IMR-90 (cell line): ENCODE measurements at places on chromosomes 16 and 17. TPM values are rescaled to one million over a fixed set of nuclear protein-coding genes. Genes with fewer than 3 reads are reported as not detected.

GRCh38 chr17:8997994-8998628, 23.2 kb upstream of the NTN1 start:
- peak; percentile 27 for DNase-seq

The CA4 gene
- not detected in 2 replicates for total RNA-seq

The OR3A1 gene
- not detected in 2 replicates for total RNA-seq

The SKAP1 gene
- not detected in 2 replicates for total RNA-seq

DNA sequence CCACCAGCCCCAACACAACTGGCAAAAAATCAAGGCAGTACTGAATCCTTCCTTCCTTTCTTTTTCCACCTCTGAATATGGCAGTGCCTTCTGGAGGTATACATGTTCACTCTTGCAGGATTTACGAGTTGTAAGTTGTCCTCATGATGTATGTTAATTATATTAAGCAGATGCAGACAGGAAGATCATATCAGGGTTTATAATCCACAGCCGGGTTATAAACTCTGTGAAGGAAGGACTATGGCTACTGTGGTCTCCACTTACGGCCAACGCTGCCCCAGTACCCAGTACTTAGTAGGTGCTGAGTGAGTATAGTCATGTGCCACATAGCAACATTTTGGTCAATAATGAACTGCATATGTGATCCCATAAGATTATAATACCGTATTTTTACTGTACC, 19.6 kb upstream of the IRX5 start:
- DNase-seq = no peak

The IL32 gene
- 21.7 and 25.6 TPM in 2 replicates for total RNA-seq

DNA sequence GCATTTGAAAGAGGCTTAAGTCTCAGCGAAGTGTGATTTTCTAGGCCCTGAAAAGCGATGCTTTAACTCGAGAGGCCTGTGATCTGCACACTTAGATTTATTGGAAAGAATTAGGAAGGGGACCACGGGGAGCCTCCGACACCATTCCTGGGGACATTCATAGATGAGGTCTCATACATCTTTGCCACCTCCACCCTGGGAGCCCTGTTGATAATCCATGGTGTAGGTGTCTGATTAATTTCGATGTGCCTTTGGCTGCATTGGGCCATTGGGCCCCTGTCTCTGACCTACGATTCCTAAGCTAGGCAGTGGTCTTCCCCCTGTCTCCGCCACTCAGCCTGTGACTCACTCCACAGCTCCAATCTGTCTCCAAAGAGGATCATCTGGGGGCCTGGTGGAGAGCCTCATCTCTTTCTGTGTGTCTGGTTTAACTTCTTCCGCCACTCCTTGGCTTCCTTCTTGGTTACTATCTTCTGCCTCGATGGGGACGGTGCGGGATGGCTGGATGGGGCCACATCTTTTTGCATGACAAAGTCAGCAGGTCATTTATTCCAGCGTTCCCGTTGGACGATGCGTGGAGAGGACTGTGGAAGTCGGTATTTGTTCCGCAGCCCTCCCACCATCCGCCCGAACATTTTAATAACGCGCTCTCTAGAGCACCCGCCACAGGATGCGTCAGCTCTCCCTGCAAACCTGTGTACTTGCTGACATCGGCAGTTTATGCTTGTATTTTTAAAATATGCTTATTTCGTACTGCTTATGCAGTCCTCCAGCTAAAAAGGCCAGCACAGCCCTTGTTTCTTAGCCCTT, 109.3 kb downstream of the IRX3 start:
- no peak for DNase-seq

GRCh38 chr17:67845374-67845773, 20.1 kb downstream of the BPTF start:
- DNase-seq = no peak

GRCh38 chr16:1822801-1823200, 3.8 kb downstream of the HAGH start:
- no peak for DNase-seq

DNA sequence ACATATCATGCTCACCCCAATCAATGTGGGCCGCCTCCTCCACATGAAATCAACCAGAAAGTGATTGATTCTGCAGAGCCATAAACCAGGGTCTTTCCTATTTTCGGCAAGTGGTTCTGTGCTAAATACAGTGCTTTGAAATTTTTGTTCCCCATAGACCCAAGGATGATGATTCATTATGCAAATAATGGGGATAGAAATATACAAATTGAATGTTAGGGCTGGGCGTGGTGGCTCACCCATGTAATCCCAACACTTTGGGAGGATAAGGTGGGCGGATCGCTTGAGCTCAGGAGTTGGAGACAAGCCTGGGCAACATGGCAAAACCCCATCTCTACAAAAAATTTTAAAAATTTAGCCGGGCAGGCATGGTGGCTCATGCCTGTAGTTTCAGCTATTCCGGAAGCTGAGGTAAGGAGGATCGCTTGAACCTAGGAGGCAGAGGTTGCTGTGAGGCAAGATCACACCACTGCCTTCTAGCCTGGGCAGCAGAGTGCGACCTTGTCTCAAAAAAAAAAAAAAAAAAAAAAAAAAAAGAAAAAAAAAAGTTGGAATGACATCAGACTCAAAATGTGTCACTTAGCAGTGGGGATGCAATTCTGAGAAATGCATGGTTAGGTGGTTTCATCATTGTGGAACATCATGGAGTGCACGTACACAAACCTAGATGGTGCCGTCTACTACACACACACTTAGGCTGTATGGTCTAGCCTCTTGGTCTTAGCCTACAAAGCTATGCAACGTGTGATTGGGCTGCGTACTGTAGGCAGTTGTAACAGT, 581.7 kb downstream of the MAF start:
- no peak for DNase-seq

DNA sequence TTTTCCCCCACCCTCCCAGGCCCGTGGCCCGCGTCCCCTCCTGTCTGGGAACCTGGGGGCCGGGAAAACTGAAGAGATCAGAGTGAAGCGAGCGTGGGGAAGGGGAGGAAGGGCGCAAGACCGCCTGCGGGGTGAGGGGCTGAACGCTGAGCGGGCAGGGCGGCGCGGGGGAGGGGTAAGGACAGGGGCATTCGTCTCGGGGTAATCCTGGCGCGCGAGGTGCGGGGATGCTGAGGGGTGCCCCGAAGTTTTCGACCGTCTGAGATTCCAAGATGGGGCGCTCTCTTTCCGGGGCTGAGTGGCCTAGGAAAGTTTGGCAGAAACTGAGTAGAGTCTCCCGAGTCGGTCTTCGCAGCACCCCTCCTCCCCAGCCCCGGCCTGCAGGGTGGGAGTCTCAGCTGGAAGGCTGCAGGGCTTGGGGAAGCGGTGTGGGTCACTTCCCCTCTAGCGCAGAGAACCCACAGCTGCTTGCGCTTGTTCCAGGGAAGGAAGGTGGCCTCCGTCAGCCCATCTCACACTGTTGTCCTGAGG, 555 bp downstream of the TTYH2 start:
- no peak for DNase-seq

DNA sequence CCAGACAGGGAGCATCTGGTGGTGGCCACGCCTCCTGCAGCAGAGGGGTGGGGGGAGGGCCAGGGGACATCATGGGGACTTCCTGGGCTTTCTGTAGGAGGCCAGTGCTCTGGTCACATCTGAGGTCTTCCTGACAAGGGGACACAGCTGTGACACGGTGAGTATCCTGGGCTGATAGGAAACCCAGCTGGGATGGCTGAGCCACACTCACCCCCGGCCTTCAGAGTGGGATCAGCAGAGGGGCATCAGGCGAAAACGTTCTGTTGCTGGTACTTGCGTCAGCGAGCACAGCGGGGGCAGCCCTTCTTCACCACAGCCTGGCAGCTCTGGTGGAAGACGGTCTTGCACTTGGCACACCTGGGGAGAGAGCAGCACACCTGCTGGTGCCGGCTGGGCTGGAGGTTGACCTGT, 122.9 kb upstream of the SMURF2 start:
- no peak for DNase-seq

DNA sequence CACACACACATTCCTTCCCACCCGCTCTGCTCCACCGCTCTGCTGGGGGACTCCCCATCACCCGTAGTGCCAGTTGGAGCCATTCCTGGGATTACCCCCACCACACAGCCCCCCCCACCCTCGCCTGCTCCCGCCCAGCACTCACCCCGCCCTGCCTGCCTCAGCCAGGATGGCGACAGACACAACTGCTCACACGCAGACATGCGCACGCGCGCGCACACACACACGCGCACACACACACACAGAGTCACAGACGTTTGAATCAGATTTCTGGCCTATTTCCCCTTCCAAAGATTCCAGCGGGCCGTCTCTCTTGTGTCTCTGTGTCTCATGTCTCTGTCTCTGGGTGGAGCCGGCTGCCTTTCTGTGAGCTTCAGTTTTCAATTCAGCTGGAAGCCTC, 4.4 kb downstream of the CACNA1G start:
- peak; percentile 56 for DNase-seq

- DNase-seq = no peak
These were observed 113.3 kb downstream of the AATF start for GRCh38 chr17:37062021-37062420.

The BLMH gene
- total RNA-seq = 20.8 and 27.2 TPM in 2 replicates
